H7 (cell line): ENCODE measurements at places on chromosomes 1 and 21. TPM values are rescaled to one million over a fixed set of nuclear protein-coding genes. Genes with fewer than 3 reads are reported as not detected.

Gene CFHR3
- total RNA-seq, result 0.87 and 3.0 TPM in 2 replicates

Gene TMEM200B
- 53.7 and 59.5 TPM in 2 replicates for total RNA-seq

Gene SLAMF7
- total RNA-seq, result 0.24 TPM in 1 of 2 replicates, not detected in the other

Gene IVL
- total RNA-seq, result not detected in 2 replicates

GRCh38 chr1:222627232-222627631 lies 9.3 kb downstream of the MIA3 start:
- DNase-seq, result no peak

DNA sequence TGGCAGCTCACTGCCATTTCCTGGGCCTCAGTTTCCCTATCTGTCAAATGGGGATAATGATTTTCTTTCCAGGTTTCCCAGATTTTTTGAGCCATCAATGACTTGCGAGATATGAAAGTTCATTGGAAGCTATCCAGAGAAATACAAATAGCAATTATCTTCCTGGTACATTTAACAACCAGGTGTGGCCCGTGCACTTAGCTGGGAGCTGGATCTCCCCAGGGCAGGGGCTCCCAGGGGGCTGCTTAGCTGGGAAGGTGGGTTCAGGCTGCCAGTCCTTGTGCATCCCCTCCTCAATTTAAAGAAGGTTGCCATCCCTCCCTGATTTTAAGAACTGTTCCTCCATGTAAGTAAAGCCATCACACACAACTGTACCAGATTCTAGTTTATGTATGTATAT lies 3.6 kb upstream of the TMEM54 start:
- DNase-seq, result no peak

DNA sequence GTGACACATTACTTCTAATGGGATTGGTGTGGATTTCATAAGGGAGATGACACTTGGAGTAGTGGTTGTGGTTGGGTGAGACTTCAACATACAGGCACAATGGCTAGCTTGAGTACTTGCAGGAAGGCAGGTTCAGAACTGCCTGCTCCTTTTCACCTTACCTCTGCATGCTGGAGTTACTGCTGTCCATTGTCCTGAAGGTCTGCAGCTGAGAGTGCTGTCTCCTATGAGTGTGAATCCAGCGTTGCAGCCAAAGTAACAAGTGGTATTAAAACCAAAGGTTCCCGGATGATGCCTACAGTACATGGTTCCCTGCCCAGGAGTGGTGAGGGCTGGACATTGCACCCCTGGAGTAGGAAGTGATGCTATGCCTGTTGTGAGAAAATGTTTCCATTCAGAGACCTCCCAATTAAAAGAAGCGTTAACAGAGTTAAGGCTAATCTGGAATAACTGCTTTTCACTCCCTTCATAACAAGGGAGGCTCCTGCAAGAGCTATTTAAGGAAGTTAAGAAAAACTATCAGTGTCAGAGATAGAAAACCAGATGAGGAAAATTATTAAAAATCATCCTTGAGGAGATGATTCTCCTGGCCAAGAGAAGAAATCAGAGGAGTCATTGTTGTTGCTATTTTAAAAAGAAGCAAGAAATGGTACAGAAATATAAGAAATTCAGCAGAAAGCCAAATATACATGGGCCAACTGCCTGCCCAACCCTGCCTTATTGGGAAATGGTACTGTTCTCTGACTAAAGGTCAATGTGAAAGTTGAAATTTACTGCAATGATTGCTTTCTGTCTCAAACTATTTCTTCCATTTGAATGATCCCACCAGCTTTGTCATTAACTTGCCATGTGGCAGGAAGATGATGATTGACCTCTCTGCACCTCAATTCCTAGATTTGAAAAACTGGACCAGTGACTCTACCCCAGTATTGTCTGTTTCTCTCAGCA lies 9.8 kb upstream of the F5 start:
- peak; percentile 16 for DNase-seq

DNA sequence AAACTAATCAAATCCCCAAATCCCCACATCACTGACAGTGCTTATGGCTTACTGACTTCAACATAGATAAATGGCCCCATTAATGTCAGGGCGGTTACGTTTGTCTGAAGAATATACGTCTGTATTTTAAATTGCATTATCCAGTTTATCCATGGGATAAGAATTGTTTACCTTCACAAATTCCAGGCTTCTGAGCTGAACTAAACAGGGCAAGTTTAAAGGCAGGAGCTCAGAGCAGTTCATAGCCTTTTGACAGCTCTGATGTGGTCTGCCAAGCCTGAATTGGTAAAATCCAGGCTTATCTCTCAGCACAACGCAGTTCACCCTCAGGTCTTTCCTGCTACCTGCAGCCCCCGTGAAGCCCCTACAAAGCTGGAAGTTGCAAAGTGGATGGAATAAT lies 79.5 kb upstream of the GREM2 start:
- DNase-seq, result no peak

DNA sequence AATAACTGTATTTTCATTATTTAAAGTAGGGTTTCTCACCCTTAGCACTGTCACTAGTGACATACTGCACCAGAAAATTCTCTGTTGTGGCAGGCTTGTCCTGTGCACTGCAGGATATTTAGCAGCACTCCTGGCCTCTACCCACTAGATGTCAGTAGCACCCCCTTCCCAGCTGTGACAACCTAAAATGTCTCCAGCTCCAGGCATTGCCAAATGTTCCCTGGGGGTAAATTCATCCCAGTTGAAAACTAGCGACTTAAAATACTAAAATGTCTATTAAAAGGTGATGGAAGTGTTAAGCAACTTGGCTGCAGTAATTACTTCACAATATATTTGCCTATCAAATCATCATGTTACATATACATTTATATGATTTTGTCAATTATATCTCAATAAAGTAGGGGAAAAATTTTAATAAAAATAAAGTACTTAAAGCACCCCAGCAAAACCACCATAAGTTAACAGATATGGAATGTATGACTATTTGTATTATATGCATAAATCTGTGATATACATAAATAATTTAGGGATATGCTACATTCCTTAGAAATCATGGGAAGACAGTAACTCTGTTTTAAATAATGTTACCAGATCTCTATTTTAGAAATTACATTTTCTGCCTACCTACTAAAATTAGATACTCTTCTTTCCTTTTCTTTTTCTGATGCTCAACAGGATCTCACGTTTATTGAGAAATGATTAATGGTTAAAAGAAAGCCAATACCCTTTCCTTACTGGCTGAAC lies 74.6 kb downstream of the ARID4B start:
- DNase-seq, result peak; percentile 52

- no peak for DNase-seq
These were observed 86.7 kb downstream of the PTPN14 start for GRCh38 chr1:214464445-214465287.

DNA sequence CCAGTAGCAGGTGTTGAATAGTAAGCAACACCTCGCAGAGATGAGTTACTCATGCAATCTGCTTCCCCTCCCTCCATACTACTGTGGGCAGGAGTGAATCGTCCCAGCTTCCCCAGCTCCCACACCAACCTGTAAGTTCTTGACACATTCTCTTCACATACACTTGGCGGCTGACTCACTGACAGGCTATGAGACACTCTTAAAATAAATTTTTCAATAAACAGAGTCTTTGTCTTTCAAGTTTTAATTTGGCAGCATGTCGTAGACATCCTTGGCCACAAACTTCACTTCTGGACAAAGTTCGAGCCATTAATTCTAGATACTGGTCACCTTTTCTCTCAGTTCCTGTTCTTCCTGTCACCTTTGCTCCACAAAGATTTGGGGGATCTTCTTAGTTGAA lies 290.7 kb downstream of the TM2D1 start:
- DNase-seq, result no peak

DNA sequence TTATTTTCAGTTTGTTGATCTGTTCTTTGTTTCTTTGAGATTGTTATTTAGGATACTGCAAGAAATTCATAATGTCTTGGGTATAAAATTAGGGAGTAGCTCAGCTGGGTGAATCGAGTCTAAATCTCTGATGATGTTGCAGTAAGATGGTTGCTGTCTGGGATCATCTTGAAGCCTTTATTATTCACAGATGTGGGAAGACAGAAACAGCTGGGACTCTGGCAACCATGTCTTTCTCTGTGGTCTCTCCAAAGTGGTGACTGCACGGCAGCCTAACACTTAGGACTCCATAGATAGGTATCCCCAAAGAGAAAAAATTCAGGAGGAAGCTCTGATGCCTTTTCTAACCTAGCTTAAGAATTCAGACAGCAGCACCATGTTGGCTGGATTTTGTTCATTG lies 52.7 kb downstream of the RAP1A start:
- DNase-seq, result no peak
